ENCODE measurements at places on chromosomes 11 and 22.
A peak's percentile ranks its signal among the peaks of the same experiment; 100 is the strongest.

GRCh38 chr11:62001450-62002191 is 34.2 kb upstream of the FTH1 start:
- DNase-seq: no peak

GRCh38 chr11:116732271-116733042 is 40.3 kb downstream of the BUD13 start:
- DNase-seq: peak; percentile 70

GRCh38 chr11:115162919-115163318 is 341.3 kb downstream of the CADM1 start:
- DNase-seq: no peak

- DNase-seq: no peak
Observed at GRCh38 chr11:88405853-88406252, 68.3 kb upstream of the CTSC start.

- DNase-seq: no peak
Observed at GRCh38 chr22:24040946-24041345, 29.8 kb downstream of the CABIN1 start.

DNA sequence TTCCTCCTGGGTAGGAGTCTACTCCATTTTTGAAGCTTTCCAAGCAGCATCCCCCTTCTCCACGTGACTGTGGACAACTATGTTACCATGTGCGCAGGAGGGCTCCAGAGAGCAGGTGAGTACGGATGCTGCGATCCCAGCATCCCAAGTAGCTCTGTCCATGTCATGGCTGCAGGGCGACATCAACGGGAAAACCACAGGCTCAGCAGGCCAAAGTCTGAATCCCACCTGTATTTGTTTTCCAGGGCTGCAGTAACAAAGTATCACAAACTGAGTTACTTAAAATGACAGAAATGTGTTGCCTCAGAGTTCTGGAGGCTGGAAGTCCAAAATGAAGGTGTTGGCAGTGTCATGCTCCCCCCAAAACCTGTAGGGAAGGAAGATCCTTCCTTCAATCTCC is 40.3 kb downstream of the MCHR1 start:
- DNase-seq: no peak

GRCh38 chr11:64754919-64755662 is 4.7 kb downstream of the PYGM start:
- no peak for DNase-seq

DNA sequence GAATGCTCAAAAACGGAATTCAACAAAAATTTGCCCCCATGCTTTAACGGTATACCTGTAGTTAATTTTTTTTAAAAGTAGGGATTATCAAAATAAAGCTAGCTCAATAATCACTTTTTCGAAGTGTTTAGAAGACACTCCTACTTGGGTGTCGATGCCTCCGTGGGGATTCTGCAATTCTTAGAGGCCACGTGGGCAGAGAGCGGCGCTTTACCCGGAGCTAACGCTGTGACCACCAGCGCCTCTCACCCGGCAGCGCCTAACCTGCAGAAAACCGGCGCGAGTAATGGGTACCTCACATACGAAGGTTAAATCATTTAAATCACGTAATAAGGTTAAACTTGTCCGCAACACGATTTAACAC is 583 bp downstream of the TAF1D start:
- peak; percentile 73 for DNase-seq

DNA sequence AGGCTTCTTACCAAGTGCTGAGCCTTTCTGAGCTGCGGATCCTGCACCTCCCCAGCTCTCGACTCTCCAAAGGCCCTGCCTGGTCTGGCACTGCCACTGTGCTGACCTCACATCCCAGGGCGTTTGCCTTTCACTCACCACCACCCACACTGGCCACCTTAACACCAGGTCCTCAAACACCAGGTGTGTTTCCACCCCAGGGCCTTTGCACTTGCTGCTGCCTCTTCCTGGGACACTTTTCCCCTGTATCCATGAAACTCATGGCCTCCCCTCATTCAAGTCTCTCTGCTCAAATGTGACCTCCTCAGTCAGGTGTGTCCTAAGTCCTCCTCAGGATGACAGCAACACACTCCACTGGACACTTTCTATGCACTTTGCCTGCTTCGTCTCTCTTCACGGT is 51.4 kb upstream of the ANO1 start:
- DNase-seq: no peak

DNA sequence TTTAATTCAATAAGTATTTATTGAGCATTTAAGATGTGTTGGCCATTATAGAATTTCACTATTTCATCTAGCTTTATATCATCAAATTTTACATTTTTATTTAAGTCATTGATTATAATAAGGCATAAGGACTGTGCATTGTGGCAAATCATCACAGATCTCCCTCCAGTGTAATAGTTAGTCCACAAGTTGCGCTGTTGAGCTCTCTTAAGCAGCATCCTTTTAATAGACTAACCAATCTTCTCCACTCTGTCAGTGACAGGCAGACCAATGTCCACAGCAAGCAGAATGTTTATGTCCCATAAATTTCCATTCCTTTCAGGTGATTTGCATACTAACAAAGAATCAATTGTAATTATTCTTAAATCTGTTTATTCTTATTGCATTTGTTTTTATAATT is 595.3 kb upstream of the CCDC90B start:
- no peak for DNase-seq

- peak; percentile 35 for DNase-seq
Observed at GRCh38 chr11:112128483-112129121, 35.3 kb downstream of the IL18 start.

DNA sequence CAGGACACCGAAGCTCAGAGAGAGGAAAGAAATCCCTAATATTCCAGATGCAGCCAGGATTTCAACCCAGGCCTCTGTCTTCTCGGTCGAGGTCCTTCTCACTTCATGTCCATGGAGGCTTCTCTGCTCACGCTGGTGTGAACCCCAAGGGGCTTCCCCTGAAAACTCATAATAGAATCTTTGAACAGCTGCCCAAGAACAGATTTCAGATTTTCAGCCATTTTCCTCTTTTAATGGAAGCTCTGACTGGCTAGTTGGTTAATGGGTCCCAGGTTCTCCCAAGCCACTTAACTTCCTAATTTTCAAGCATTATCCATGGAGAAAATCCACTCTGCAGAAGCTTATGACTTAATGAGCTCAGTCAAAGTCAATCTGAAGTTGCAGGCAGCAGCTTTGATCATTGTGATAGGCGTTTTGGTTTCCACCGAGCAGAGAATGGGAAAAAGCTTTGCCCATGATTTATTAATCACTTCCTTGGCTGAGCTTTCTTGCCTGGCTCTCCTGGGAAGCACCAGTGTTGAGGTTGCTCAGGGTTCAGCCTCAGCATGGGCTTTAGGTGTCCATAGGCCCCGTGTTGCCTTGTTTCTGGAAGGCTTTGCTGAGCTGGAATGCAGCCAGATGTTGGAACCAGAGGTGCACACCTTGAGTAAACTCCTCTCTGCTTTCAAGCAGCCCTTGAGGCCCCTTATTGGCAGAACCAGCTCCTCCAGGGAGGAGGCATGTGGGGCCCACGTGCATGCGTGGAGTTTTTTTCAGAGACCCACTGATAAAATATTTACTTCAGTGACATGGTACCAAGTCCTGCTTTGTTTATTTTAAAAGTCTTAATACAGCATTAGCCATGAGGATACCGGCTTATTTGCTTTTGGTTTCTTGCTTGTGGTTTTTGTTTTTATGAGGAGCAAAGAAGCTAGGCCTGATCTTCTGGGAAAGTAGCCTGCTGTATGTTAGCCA is 25.5 kb downstream of the LDLRAD3 start:
- no peak for DNase-seq

DNA sequence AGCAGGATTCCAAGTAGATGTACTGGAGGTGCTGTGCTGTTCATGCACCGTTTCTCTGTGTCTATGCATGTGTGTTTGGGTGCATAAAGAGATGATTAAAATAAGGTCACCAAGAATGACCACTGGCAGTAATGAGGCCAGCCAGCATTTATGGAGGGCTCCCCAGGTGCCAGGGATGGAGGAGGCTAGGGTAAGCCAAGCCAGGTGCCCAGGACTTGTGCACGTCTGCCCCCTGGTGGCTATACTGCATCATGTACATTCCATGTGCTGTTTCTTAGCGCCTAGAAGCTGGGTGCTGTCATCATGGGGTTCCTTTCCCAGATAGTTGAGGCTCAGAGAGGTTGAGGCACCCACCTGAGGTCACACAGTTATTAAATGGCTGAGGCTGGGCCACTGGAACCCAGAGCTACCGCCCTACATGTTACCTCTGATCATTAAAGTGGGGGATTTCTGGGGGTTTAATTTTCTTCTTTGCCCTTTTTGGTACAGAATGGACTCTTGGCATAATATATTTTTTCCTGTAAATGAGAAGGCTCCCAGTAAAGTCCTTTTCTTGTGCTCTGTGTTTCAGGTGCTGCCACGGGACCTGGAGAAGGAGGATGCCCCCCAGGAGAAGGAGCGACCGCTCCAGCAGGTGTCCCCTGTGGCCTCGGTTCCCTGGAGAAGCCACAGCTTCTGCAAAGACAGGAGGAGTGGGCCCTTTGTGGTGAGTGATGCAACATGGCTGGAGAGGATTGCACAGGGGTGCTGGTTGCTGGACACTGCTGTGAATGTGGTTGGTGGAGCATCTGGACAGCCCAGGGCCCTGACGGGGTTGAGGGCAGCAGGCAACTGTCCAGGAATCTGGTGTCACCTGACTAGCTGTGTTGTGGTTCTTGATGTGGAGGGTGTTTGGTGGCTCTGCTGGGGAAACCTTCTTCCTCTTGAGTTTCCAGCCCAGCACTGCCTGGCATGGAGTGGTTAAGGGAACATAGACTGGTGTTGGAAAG is 96.4 kb downstream of the KIAA1671 start:
- peak; percentile 68 for DNase-seq

DNA sequence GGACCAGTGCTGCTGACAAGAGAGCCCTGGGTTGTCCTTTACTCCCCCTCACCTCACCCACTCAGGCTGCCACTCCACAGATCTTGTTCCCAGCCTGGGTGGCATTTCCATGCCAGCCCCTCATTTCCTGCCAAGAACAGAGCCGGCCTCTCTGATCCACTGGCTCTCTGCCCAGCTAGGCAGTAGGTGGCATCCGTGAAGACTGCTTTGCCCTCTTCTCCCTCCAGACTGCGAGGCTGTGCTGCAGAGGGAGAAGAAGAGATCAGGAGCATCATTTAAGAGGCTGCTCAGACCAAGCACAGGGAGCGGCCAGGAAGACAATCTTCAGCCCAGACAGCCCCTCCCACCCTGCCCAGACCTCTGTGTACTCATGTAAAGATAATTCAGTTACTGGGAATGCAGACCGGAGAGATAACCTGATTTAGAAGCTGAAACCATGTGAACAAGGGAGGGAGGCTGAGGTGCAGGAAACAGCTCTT is 126.9 kb upstream of the NCAM1 start:
- DNase-seq: peak; percentile 88

- DNase-seq: no peak
Observed at GRCh38 chr11:25777343-25777742, 554.6 kb upstream of the ANO3 start.

DNA sequence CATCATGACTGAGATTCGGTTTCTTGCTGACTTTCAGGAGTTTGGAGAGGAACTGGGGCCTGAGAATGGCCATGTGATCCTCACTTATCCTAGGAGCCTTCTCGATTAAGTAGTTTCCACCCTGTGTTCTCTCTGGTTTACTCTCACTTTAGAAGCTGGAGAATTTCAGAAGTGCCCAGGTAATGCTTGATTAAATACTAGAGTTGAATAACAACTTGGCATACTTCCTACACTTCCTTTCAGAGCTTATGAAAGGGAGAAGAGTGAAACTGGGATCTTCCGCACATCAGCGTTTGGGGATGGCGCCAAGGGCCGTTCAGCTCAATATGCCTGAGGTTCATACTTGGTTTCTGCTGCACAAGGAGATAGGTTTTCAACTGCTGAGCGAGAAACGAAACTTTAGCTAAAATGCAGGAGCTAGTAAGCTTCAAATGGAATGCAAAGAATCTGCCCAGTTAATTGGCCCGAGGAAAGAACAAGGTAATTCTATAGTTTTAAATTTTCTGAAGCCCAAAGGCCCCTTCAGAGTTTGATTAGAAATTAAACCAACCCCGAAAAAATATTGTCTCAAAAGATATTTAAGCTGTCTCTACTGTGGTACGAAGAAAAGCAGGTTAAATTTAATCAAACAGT is 823 bp upstream of the MUC15 start:
- no peak for DNase-seq

GRCh38 chr22:23196165-23196564 is 15.9 kb downstream of the BCR start:
- DNase-seq: no peak

DNA sequence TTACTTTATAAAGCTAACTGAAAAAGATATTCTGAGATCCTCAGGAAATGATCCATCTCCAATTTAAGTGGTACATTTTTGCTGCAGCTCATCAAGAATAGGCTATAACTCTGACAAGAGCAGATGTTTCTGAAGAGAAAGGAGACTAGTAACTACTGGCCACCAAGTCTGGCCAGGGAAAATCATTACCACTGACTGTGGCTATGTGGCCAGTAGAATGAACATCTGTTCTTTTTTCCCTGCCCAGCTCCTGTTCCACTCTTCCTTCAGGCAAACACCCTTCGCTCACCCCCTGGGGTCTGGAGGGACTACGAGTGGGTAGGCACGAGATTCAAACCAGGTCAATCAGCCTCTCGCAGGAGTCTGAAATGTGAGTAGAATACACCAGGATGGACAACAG is 23.9 kb downstream of the TMEM123 start:
- DNase-seq: no peak

GRCh38 chr11:21456186-21456585 is 736.7 kb upstream of the ANO5 start:
- DNase-seq: no peak

- no peak for DNase-seq
Observed at GRCh38 chr11:134229126-134229790, 4.8 kb downstream of the VPS26B start.

DNA sequence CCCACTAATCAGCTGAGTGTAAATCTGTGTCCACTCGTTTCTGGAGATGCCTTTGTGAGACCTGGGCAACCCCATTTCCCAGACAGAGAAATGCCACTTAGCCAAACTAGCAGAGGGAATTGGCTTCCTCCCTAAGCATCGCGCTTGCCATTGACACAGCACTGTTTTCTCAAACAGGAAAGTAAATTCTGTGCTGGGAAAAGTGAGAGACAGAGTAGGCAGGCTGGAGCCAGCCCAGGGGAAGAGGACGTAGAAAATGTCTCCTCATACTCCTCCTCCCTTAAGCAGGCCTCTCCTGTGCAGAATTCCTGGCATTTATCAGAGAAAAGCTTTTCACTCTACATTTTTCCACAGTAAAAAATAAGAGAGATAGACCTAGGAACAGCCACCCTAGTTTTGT is 99.1 kb upstream of the AMOTL1 start:
- no peak for DNase-seq

- DNase-seq: no peak
Observed at GRCh38 chr11:63554877-63555223, 8.3 kb downstream of the PLAAT2 start.

- DNase-seq: peak; percentile 34
Observed at GRCh38 chr11:131600628-131601027, 230.2 kb downstream of the NTM start.

DNA sequence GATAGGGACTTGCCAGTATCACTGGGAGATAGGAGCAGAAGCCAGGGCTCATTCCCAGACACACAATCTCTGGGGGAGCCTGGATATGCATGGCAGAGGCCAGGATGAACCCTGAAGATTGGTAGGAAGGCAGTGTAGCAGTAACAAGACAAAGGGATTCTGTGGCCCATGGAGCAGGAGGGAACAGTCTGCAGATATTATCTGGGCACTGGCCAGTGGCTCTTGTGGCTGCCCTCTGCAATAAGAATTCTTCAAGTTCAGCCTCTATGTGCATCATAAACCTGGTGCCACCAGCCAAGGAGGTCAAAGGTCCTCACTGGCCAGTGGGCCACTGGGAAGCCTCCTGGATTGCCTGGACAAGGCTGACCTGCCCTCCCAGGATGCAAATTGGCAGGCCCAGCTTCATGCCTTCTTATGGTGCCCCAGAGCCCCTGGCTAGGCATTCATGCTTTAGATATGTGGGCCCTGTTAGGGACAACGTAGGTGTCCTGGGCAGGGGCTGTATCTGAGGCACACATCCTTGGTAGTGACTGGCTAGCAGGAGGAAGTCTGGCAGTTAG is 29.2 kb downstream of the KCNQ1OT1 start:
- no peak for DNase-seq

Data from NCI-H446 (cell line).